Amniotic epithelial cell (primary cell): ENCODE measurements at places on chromosomes 4 and X.
A peak's percentile ranks its signal among the peaks of the same experiment; 100 is the strongest.

- no peak for DNase-seq
Observed at GRCh38 chr4:16580514-16580913, 317.9 kb downstream of the LDB2 start.

DNA sequence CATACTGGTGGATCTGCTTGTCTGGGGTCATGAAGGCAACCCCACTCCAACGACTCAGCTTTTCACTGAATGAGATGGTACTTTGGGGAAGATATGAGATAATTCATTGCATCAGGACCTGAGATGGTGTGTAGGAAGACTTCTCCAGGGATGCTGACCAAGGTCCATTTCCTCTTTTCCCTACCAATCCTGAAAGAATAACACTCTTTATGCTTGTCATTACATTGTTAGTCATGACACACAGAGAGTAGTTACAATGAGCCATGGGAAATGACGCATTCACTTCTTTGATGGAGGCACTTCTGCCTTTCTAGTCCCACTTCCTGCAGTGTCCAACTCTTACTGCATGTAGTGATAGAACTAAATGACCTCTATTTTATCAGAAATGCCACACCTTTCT lies 58.6 kb downstream of the AREG start:
- peak; percentile 42 for DNase-seq

- DNase-seq, result no peak
Observed at GRCh38 chr4:84527391-84527790, 28.3 kb upstream of the NKX6-1 start.

GRCh38 chr4:101086801-101087586 lies 260.3 kb downstream of the PPP3CA start:
- no peak for DNase-seq

- peak; percentile 67 for DNase-seq
Observed at GRCh38 chr4:147019091-147019490, 73.4 kb upstream of the TTC29 start.

- peak; percentile 36 for DNase-seq
Observed at GRCh38 chr4:26484032-26484515, 6.2 kb downstream of the CCKAR start.

- DNase-seq, result no peak
Observed at GRCh38 chr4:6892909-6893202, 16.8 kb upstream of the TBC1D14 start.

DNA sequence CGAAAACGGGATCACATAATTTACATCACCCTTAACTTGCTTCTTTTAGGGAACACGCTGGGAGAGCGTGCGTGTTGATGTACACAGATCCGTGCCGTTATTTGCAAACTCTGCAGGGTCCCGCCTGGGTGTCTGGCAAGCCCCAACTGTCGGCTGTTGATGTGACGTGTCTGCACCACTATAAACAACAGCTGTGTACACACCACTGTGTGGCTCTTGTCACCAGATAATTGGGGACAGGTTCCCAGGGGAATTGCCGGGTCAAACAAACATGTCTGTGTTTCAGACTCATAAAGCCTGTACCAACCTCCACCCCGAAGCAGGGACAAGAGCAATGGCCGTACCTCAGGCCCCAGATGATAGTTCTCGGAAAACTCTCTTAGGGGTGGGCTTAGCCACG lies 105.0 kb upstream of the AFAP1 start:
- no peak for DNase-seq

DNA sequence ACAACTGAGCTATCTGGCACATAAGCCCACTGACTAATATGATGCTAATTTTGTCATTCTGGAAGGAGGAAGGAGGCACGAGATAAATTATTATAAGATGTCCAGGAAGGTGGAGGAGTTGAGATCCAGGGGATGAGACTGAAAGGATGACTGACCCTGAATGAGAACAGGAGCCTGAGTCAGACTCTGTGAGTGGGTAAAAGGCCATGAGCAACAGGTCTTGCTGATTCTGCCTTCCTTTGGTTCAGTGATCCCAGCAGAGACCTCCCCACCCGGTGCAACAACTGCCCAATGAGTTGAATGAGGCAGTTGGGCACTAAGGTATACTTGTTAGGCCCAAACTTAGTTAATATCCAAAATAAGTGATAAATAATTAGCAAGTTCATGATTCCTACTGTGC lies 238.1 kb upstream of the GPC4 start:
- DNase-seq, result peak; percentile 13

DNA sequence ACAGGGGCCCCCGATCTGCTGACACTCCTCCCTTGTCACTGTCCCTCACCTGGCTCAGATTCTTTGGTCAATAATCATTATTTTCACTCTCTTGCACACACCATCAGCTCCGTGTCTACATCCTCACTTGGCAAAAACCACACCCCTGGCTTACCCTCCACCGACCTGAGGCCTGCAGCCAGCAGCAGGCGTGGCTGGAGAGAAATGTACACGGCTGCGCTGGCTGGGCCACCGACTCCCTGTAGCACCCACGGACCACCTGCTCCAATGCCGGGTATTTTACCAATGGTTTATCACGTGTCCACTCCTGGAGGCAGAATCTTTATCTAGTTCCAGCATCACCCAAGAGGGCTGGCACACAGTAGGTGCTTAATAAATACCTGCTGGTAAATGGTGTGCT lies 98.4 kb downstream of the WFS1 start:
- DNase-seq, result no peak

GRCh38 chr4:2347190-2347589 lies 71.3 kb downstream of the ZFYVE28 start:
- no peak for DNase-seq

- no peak for DNase-seq
Observed at GRCh38 chr4:127870281-127870680, 10.4 kb upstream of the PLK4 start.

- DNase-seq, result no peak
Observed at GRCh38 chr4:72077346-72077745, 45.5 kb downstream of the NPFFR2 start.

- DNase-seq, result peak; percentile 22
Observed at GRCh38 chrX:133229361-133229760, 11.2 kb upstream of the TFDP3 start.

GRCh38 chrX:63686878-63687714 lies 97.9 kb downstream of the ARHGEF9 start:
- DNase-seq, result peak; percentile 40

- DNase-seq, result no peak
Observed at GRCh38 chrX:55026143-55026542, 4.6 kb downstream of the ALAS2 start.

DNA sequence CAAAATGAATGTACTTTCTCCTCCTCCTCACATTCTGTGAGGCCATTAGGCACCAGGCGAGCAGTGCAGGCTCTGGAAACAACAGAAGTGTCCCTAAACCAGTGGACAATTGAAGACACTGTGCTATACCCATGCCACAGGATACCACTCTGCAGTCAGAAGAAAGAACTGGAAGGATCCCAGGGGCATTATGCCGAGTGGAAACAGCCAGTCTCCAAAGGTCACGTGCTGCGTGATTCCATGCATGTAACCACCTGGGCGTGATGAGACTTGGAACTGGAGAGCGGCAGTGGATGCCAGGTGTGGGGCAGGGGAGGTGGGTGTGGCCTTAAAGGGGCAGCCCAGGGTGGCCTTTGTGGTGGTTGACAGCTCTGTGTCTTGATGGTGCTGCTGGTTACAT lies 139.4 kb downstream of the EVC2 start:
- no peak for DNase-seq

GRCh38 chr4:44532851-44533250 lies 84.2 kb upstream of the KCTD8 start:
- DNase-seq, result peak; percentile 69

DNA sequence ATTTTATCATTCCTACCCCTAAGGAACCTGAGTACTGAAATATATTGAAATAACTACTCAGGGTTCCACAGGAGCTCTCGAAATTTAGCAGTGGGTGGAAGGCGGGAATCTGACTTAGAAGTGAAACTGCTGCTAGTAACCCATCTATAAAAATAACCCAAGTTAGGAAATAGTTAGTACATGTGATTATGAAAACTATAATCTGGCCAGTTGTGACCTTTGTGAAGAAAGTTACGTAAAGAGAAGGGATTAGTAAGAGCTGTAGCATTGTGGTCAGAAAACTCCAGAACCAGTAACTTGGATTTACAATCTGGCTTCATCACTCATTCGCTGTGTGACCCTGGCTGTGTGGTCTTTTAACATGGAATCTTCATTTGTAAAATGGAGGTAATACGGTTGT lies 175.5 kb downstream of the RAPGEF2 start:
- peak; percentile 88 for DNase-seq

GRCh38 chrX:30282527-30282926 lies 26.7 kb downstream of the NR0B1 start:
- DNase-seq, result no peak

DNA sequence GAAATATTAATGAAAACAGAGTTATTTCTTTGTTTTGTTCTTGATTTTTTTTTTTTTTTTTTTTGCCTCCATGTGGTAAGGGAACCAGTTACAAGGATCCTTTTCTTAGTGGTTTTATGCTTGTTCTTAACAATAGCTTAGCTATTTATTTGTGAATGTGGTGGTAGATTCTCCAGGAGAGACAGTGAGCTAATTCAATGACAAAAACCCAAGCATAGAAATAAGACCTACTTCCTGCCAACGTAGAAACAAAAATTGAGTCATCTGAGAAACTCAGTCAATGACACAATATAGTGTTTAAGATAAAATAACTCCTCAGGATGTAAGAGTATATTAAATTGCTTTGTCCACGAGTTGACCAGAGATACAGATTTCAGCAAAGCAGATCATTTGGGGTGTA lies 863.8 kb upstream of the PABPC4L start:
- DNase-seq, result peak; percentile 46

DNA sequence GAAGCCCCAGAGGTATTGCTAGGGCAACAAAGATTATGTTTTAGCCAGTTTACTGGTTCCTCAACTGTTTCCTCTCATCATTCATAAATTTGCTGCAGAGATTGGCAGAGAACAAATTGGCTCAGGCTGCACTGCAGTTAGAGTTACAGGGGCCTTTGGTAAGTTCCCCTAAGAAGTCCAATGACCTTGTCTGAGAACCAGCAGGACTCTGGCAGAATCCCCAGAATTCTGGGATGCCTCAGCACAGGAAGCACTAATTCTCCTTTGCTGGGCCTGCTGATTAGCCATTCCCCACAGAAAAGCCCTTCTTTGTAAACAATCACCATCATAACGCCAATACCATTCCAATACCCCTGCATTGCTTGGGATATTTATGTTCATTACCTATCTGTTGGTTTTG lies 151.3 kb downstream of the USP46 start:
- no peak for DNase-seq

GRCh38 chr4:17805580-17806155 lies 4.9 kb downstream of the DCAF16 start:
- no peak for DNase-seq

DNA sequence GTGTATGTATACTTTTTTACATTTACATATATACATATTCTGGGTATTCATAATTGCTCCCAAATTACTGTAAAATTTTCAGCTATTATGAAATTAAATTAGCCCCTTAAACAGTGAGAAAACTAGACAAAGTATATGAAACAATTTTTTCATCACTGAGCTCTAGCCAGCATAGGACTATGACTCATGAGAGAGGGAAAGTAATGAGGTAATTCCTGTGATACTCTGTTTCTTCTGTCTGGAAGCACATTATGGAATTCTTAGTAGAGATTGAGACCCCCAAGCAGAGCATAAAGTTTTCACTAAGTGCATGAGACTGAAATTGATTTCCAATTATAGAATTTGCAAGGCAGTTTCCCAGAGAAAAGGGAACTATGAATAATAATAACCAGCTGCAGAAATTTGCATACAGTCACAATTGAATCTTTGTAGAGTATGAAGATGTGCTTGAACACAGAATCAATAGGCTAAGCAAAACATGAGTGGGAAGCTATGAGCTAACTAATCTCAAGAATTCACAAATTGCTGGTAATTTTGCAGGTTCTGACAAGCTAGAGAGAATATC lies 779.3 kb downstream of the ARAP2 start:
- no peak for DNase-seq

DNA sequence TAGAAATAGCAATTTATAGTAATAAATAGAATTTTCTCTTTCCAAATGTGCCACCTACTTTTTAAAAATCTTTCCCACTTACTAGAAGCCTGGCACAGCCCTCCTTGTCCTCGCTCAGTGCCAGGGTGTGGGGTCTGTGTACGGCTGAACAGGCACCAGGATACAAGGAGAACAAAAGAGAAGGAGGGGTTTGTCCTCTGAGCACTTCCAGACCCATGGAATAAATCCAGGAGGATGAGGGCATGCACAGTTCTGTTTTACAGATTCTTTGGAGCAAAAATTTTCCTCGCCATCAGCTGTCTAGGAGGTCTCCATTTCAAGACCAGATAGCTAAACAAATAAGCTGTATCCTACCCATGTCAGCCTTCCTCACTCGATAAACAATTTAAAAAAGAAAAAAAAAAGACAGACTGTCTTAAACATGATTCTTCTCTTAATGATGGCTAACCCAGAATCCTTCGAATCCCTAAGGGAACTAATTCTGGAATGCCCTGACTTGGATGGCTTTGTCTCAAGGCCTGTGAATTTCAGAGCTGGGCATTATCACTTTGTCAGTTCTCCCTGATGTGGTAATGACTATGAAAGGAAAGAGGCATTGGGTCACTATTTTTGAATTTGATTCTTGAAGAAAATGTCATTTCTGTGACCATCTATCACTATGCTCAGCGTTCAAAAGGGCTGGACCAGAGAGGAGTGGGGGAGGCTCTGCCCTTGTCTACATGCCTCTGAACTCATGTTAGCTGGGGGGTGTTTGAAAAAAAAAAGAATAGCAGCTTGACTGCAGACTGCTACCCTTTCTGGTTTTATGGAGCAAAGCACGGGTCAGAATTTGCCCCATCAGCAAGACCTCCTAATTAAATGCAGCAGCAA lies 151.0 kb downstream of the DCTD start:
- no peak for DNase-seq
